Activated T-cell treated with anti-CD3 and anti-CD28 coated beads, Interleukin-2, amount 50 U/mL, for 72 hours (primary cell): ENCODE measurements at places on chromosomes 16 and 17.

DNA sequence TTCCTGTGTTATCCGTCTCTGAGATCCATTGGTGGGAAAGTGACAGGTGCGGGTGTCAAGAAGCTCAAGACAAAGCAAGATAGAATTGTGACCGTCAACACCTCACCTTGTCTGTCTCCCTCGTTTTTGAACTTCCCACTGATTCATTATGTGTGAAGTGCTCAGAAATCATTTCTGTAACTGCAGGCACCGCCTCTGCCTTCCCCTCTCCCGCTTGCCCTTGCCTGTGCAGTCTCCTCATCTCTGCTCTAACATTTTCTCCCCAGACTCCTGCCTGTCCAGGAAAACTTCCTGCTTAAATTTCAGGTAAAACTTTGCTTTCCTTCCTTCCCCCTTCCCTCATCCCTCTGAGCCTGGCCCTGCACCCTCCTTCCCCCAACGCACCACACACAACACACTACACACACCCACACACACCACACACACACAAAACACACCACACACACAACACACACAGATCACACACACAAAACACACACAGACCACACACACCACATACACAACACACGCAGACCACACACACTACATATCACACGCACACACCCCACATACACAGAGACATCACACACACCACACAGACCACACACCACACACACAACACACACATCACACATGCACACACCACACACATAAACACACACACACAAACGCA lies 25.7 kb downstream of the CALB2 start:
- DNase-seq, result no peak

DNA sequence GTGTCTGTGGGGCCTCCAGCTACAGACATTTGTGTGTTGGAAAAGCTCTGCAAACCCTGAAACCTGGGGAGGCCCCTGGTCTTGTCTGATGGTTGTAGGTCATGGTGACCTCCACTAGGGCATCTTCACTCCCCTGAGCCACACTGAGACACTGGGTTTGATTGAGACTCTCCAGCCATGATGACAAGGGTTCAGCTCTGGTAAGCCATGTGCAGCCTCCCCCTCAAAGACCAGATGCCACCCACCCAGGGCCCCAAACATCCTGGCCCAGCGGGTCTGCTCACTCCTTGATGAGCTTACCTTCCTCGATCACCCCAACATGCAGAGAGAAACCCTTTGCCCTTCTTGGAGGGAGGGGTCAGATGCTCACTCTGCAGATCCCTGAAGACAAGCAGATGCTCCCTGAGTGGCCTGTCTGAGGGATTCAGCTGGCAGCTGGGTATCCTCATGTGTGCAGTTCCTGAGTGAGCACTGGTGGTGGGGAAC lies 101.6 kb downstream of the METRNL start:
- DNase-seq, result no peak

DNA sequence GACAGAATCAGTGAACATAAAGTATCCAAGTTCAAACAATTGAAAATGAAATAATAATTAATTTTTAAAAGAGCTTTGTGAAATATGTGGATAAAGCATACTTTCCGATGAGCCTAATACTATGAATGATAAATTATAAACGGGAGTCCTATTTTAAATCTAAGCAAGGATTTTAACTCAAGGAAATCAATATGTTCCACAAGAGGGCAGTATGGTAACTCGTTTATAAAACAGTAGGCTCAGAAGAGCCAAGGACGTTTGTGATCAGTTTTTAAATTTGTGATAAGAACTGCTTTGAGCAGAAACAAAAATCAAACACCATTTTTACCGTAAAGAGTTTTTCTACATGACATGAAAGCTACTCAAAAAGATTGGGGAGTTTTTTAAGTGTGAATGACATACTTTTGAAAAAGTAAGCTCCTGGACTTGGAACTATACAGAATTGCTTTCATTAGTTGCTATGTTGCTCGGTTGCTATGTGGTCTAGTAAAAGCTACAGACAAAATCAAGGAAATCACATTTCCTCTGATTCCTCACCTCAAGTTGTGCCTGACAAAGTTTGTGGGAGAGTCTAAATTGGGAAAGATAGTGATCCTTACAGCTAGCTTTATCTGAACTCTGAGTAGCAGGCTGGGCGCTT lies 11.8 kb upstream of the TEKT1 start:
- no peak for DNase-seq

DNA sequence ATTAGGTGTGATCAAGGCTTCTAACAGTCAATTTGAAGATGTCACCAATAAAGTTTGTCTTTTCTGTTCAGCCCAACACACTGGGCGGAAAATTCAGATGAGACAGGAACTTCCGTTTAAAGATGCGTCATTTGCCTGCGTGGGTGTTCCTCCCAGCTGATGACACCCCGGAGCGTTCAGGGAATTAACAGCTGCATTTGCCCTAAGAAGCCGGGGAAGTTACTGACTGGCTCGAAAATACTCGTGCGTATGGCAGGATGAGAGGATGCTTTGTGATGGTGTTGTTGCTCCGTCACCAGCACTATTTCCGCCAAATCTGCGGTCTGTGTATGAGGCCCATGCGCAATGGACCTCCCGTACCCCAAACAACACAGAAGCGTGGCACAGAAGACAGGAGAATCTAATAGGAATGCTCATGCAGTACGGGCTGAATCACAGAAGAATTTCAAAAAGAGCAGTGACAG lies 11.9 kb upstream of the PVALEF start:
- DNase-seq, result no peak

DNA sequence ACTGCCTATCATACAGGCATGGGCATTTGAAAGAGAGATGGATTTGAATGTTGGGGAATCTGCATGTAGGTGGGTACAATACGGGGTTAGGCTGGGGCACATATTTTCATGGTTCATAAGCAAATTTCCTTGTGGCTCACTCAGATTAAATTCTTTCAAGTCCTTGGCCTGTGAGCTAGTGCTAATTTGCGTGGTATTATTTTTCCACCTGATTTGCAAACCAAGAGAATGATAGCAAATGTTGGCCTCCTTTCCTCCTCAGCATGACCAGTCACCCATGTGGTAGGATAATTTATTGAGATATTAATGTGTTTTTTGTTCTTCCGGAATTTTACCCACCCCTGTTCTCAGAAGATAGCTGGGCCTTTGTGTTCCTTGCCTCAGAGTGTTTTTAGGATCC lies 22.9 kb downstream of the FAM20A start:
- no peak for DNase-seq

DNA sequence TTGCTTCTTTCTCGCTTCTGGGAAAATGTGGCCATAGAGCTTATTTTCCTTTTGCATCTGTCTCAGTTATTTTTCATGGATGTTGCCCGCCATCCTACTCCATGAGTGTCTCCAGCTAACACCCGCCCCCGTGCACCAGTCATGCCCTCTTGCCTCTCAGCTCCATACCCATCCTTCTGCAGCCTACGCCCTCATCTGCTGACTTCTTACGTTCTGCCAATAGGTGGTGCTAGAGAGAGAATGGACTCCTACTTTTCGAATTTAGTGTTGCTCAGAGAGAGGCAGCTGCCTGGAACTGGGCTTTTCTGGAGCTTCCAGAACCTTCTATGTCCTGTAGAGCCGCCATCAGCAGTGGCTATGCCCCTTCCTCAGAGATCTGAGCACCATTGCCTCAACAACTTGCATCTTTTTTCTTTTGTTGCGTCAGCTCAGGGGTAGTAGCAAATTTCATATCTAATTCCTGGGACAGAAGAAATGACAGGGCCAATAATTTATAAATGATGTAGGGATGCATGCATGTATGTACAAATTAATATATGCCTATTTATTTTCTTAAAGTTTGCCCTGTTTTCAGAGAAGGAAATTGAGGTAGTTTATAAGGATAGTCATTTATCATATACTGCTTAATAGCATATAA lies 119.7 kb upstream of the MYOCD start:
- DNase-seq, result peak; percentile 3

GRCh38 chr17:70366386-70366785 lies 197.1 kb downstream of the KCNJ2 start:
- DNase-seq, result no peak

DNA sequence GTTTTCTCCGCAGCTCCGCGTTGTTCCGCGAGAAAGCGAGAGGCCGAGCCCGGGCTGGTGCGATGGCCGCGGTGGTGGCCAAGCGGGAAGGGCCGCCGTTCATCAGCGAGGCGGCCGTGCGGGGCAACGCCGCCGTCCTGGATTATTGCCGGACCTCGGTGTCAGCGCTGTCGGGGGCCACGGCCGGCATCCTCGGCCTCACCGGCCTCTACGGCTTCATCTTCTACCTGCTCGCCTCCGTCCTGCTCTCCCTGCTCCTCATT lies 404 bp downstream of the EMC6 start:
- no peak for DNase-seq

DNA sequence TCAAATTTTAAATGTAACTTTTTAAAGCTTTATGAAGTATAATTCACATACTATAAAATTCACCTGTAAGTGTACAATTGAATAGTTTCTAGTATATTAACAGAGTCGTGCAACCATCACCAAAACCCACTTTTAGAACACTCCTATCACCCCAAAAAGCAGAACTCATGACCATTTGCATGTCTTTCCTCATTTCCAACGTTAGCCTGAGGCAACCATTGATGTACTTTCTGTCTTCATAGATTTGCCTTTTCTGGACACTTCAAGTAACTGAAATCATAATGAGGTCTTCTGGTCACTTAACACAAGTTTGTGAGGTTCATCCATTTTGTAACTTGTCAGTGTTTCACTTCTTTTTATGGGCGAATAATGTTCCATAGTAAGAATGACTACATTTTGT lies 33.2 kb downstream of the METTL16 start:
- no peak for DNase-seq

GRCh38 chr16:25959221-25959620 lies 267.5 kb downstream of the HS3ST4 start:
- no peak for DNase-seq

GRCh38 chr17:74042744-74043486 lies 160.6 kb upstream of the RPL38 start:
- peak; percentile 53 for DNase-seq

- DNase-seq, result no peak
Observed at GRCh38 chr17:38789185-38789584, 10.2 kb downstream of the PIP4K2B start.

DNA sequence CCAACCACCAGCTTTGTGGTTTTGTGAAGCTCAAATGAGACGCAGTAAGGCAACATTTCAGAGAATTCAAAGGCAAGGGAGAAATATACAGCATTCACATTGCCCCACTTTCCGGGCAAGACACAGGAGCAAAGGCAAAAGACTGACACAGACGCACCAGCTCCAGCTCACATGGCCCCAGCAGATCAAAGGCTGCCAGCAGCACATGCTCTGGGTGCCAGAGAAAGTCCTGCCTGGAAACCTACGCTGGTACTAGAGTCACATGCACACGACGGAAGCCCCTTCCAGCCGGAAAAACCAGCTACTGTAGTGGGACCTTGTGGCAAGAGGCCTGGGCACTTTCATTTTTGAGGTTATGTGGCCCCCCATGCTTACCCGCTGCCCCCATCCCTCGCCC lies 50.1 kb downstream of the GTF3C1 start:
- DNase-seq, result no peak

- no peak for DNase-seq
Observed at GRCh38 chr17:2880050-2880449, 83.8 kb downstream of the RAP1GAP2 start.
